Osteocyte (in vitro differentiated cells): ENCODE measurements at places on chromosomes 2 and 18. TPM values are rescaled to one million over a fixed set of nuclear protein-coding genes. Genes with fewer than 3 reads are reported as not detected.

- H3K27me3 ChIP-seq, result no peaks in the 10 kb centered on the region
- no peak overlapping the region for H3K27ac ChIP-seq
- H3K36me3 ChIP-seq, result peaks cover 34% of the 10 kb centered on the region
- no peak overlapping the region for H3K4me3 ChIP-seq
- no peaks in the 10 kb centered on the region for H3K4me1 ChIP-seq
- no peak for DNase-seq
Observed at GRCh38 chr2:131046028-131046917, 47.0 kb downstream of the FAM168B start.

MATN3 gene
- 12.2 and 12.8 TPM in 2 replicates for total RNA-seq

DNA sequence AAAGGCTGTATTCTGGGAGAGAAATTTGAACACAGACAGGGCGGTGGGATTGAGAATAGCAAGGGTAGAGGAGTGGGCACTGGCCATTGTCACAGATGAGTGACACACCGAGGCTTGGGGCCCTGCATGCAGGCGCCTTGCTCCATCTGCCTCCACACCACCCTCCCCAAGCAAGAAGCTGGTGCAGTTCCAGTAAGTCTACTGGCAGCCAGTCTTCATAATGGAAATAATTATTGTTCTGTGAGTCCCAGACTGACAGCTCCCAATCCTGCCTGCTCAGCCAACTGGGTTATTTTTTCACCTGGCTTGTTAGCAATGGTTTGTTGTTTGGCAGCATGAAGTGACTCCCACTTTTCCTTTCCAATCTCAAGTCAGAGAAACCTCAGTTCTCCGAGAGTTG is 13.0 kb downstream of the TTC32 start:
- no peak overlapping the region for H3K27ac ChIP-seq
- no peak for DNase-seq
- peaks cover 20% of the 10 kb centered on the region for H3K4me1 ChIP-seq

ZNF516 gene
- total RNA-seq, result 36.3 and 39.3 TPM in 2 replicates

- H3K27ac ChIP-seq, result peak overlapping the region; percentile 99
- H3K36me3 ChIP-seq, result no peaks in the 10 kb centered on the region
- peaks cover 4% of the 10 kb centered on the region for H3K27me3 ChIP-seq
- H3K4me3 ChIP-seq, result peak overlapping the region; percentile 70
- H3K4me1 ChIP-seq, result peaks cover 27% of the 10 kb centered on the region
Observed at GRCh38 chr18:13382366-13382953, 163.9 kb downstream of the LDLRAD4 start.

GRCh38 chr2:183215917-183216316 is 91.7 kb downstream of the NUP35 start:
- H3K27me3 ChIP-seq, result no peaks in the 10 kb centered on the region
- no peak overlapping the region for H3K27ac ChIP-seq
- no peak for DNase-seq
- H3K4me1 ChIP-seq, result no peaks in the 10 kb centered on the region

GRCh38 chr2:12177455-12178288 is 431.2 kb downstream of the LPIN1 start:
- DNase-seq, result no peak
- peaks cover 41% of the 10 kb centered on the region for H3K4me1 ChIP-seq
- H3K27me3 ChIP-seq, result no peaks in the 10 kb centered on the region
- H3K4me3 ChIP-seq, result no peak overlapping the region
- peak overlapping the region; percentile 33 for H3K27ac ChIP-seq
